ENCODE measurements at places on chromosomes 4 and X.

GRCh38 chrX:97070346-97070745 is 186.6 kb downstream of the RPA4 start:
- DNase-seq, result no peak

DNA sequence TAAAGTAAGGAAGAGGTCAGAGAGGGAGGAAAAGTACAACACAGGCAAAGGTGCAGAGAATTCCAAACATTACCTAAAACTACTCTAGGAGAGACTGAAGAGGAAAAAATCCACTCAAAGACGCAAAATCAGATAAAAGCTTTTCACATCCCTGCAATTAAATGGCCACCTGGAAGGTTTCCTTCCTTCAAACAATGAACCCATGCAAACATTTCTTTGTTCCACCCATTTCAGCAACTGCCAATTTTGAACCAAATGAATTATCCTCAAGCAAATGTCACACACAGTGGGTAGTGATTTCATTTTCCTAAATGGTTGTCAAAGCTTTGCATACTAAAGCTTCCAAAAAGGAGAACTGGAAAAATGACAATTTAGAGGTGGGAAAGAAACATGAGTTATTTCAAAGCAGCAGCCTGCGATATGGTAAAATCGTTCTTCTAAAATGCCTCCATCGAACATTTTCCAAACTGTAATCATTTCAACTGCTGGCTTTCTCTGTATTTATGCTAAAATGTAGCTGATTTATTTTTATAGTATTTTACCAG is 45.0 kb downstream of the APBB2 start:
- DNase-seq, result no peak

GRCh38 chrX:46624090-46624786 is 50.7 kb downstream of the CHST7 start:
- DNase-seq, result no peak

DNA sequence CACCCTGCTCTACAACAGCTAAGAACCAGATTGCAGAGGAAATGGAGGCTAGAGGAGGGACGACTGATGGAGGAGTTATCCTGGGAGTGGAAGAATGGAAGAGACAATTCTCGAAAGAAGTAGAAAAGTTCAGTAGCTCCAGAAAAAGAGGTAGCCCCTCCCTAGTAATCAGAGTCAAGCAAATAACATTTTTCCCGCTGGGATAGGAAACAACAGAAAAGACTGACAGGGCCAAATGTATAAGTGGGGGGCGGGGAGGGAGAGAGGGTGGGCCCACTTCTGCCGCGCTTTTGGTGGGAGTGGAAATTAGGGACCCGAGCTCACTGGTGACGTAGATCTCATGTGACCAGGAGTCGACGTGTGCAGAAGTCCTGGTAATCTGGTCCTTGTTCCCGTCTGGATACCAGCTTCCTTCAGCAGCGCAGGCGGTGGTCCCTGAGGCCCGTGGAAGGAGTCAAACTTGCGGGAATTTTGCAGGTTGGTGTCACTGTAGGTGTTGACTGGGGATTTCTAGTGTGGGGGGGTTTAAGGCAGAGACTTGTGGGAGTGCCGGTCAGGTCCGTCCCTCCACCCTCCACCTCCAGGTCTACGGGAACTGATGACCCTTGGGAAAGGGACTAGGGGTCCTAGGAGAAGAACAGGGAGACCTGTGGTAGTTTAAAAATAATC is at the start of gene TCEAL9:
TSS of gene TCEAL9 (plus strand) at position 377 of the 669 bp plus-strand sequence. CDS start 1,179 bp downstream, outside the sequence.
- DNase-seq, result peak; percentile 38

DNA sequence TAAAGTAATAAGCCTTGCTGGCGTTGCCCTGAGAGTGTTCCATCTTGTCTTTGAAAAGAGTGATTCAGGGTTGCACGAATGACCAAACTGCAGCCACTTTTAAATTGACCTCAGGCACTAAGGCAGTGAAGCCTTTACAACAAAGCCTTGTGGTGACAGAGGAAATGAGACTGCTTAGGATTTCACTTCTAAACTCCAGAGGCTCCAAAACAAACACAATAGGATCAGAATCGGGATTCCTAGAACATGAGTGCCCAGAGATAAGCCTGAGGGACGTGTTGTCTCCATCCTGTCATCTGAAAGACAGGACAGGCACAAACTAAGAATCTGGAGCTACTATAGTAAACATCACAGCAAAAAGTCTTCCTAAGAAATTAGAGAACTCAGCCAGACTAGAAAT is 405.2 kb downstream of the PPARGC1A start:
- DNase-seq, result no peak

GRCh38 chr4:147987252-147987651 is 255.4 kb downstream of the ARHGAP10 start:
- no peak for DNase-seq

- no peak for DNase-seq
Observed at GRCh38 chrX:39002466-39002865, 201.2 kb downstream of the MID1IP1 start.

DNA sequence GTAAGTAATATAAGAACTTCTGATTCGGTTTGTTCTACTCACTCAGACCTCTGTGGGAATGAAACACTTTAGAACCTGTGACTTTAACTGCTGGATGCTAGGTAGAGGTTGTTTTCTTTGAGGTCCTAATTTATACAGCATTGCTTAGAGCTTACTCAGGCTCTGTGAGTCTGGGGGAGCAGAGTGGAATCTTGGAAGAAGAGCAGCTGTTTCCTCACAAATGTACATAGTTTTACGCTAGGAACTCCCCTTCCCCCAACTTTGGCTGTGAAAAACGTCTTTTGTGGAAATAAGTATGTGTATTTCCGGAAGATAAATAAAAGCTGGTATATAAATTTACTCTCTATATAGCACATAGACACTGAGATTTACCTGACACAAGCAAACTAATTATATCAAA is 141.4 kb downstream of the NAA11 start:
- no peak for DNase-seq

DNA sequence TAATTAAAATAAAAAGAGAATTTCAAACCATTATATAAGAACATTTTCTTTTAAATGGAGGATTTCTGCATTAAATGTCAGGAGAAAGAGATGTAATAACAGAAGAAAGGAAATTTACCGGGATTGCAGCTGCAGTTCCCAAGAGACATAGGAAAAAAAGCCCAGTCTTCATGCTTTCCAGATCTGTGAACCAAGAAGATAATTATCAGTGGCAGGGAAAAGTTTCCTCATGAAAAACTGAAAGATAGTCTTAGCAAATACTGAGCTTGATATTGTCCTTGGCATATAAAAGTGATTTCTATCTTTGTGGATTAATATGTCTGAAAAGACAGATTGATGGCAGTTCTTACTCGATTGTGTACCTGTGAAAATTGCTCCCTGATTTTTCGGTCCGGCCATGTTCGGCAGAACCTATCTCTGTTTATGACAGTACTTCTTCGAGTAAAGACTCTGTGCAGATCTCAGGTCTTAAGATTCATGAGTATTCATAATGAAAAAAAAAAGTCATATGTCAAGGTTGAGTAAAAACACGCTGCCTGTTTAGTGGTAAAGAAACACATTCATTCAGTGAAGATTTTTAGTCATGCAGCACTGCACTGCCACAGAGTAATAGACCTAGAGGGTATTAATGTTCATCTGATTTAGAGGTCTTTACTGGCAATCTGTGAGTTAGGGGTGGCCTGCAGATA is 29.6 kb downstream of the SPARCL1 start:
- DNase-seq, result no peak

- DNase-seq, result no peak
Observed at GRCh38 chr4:6453688-6453990, 18.8 kb downstream of the PPP2R2C start.

GRCh38 chrX:24334461-24334860 is 20.6 kb upstream of the SUPT20HL2 start:
- no peak for DNase-seq

DNA sequence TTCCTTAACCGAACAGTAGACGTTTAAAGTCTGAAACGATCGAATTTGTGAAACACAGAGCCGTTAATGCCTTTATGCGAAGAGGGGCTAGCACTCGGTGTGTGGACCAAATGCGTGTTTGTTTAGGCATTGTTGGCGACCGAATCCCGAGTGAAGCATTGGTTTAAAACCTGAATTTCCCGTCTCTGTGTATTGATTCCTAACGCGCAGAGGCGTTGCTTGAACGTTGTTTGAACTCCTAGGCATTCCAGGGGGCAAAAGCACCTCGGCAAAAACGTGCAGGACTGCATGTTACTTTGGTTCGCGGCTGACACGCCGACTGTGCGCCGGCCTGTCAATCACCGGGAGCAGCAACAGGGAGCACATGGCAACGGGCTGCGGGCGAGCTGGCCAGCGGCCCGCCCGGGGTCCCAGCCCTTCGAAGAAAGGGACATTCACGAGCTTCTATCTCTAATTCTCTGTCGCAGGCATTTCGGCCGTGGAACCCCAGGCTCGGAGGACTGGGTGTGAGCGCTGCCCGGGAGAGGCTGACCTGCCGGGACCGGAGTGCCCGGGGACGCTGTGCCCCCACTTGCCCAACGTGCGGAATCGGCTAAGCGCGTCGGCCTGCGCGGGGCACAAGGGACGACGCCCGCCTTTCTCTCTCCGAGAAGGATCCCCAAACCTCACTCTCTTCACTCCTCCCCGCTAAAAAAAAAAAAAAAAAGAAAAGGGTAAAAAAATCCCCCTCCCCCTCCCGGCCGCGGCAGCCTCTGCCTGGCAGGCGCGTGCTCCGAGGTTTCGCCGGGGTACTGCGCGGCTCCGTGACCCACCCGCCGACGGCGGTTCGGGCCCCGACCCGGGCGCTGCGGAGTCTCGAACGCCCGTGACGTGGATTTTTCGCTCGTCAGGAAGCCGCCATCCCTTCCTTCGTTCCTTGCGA is 810 bp downstream of the SPRY1 start:
- peak; percentile 67 for DNase-seq

GRCh38 chr4:65302145-65302544 is 368.1 kb downstream of the EPHA5 start:
- no peak for DNase-seq

DNA sequence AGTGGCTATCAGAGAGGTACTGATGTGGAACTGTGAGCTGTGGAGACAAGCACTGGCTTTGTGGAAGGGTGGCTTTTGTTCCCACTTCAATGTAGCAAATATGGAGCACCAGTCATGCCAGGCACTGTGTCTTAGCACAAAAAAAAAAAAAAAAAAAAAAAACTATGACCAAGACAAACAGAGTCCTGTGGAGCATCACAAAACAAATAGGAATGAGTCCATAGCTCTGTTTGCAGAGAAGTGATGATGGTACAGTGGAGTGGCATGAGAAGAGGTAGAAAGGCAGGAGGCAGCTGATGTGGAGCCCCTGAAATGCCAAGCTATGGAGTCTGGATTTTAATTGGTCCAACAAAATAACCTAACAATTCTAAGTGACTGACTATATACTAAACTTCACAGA is 116.9 kb downstream of the RAB28 start:
- DNase-seq, result no peak

GRCh38 chr4:67167849-67168248 is 377.5 kb downstream of the CENPC start:
- no peak for DNase-seq

DNA sequence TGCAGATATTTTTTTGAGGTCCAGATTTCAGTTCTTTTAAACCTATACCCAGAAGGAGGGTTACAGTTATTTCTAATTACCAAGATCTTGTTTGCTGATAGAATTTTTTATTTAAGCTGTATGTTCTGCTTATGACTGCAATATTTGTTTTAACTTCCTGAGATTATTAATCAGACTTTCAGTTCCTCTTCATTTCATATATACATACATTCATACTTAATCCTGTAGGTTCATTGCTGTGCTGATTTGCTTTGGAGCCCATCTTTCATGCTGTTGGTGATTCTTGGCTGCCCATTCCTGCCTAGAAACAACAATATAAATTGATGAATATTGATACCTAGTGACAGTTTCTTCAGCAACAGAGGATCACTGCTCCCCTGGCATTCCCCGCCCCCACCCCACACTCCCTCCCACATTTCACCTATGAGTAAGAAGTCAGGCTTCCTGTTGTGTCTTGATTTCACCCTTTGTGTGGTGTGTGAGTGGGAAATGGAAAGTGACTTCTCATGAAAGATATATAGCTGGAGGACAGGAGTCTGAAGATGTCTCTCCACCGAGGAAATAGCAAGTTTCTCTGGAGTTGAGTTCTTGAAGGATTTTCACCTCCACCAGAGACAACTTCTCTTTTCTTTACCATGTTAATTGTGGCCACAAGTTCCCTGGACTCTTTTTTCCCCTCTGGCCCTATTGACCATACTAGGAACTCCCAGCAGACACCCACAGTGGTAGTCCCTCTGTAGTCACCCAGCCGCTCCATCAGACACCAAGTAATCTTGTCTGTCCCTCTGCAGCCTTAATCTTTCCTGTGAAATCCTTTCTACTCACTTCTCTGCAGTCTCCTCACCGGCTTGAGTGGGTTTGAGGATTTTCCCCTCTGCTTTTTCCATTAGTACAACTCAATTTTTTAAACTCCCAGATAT is 118.4 kb downstream of the ASB9 start:
- DNase-seq, result no peak

GRCh38 chrX:49257074-49257790 is 7.3 kb downstream of the FOXP3 start:
- DNase-seq, result no peak

GRCh38 chr4:43709443-43709842 is 739.2 kb downstream of the KCTD8 start:
- DNase-seq, result no peak

DNA sequence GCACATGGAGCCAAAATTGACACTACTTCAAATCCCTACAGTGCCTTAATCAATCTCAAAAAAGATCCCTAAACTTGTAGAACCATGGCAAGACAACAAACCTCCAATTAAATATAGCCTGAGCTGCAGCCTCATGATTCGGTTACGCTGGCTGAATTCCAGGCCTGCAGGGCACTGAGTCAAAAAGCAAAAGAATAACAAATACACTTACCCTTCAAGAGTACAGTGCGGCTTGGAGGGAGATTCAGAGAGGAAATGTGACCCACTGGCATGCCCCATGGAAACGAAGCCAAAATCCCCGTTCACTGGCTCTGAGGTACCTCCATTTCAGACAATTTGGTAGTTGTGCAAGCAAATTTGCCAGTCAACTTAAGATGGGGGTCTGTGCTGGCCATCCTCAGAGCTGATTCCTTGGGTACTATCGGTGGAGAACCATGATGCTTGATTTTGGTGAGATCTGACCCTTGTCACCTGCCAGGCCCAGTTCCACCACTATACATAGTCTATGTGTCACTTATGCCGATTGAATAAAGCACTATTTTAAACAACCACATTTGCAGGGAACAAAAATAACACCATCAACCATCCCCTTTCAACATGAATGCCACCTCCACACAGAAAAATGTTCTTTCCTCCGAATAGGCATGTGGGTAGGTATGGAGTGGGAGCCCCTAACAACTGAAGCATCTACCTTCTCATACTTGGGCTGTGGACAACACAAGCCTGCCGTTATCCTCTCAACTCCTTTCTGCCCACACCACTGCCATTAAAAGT is 2.1 kb downstream of the C4orf54 start:
- no peak for DNase-seq

Measured in endothelial cell (in vitro differentiated cells).